AG04450 (cell line): ENCODE measurements at places on chromosomes 5 and 9.

DNA sequence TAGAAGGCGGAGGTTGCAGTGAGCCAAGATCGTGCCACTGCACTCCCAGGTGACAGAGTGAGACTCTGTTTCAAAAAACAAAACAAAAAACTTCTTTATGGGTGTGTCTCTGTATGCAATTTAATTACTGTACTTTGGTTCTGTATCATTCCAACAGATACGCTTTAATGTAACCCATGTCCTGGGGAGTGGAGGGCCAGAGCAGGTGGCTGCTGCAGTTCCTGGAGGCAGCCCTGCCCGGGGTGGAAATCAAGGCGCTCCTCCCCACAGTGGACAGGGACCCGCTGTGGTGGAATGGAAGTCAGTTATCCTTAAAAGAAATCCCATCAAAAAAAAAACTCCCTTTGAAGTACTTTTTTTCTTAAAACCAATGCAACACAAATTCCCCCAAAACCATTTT, 1.9 kb downstream of the DAP start:
- no peak for DNase-seq

DNA sequence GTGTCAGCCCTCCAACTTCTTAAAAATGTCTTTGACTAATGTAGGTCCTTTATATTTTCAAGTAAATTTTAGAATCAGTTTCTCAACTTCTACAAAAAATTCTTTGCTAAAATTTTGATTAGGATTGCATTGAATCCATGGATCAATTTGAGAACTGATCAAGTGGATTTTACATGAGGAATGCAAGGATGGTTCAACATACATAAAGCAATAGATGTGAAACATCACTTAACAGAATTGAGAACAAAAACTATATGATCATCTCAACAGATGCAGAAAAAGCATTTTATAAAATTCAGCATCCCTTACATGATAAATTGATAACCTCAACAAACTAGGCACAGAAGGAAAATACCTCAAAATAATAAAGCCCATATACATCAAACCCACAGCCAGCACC, 190.8 kb downstream of the AUH start:
- DNase-seq: no peak

GRCh38 chr5:121668635-121669034, 183.0 kb upstream of the FTMT start:
- DNase-seq: no peak

- no peak for DNase-seq
Measured at GRCh38 chr5:113217619-113218184, 217.1 kb downstream of the TSSK1B start.

DNA sequence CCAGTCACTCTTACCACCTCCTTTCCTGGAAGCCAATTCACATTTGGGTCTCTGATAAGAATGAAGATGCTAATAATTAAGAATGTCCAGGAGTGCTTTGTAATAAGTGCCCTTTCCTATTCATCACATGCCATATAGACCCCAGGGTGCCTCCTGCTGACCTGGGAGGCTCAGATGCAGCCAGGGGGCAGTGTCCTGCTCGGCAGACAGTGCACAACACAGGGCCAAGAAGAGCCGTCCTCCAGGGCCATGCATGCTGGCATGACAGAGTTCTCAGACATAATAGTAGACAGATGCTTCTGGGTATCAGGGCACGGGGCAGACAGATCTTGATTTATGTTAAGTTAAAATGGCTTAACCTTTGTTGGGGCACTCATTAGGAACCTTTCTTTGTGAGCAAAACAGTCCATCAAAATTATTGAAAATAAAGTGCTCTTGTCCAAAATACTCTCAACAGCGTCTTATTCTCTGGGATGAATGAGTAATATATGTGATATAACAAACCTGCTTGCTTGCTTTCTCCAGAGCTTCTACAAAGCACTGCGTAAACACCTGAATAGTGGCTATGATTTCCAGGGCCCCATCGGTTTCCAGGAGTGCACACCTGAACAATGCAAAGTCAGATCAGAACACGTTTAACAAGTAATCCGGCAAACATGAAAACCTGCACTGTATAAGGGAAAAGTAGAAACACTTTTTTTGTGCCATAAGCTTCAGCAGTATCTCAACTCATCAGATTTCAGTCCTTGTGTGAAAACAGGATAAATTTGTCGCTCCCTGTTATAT, 192.7 kb downstream of the FANCC start:
- DNase-seq: no peak

GRCh38 chr5:56264417-56265025, 31.4 kb upstream of the ANKRD55 start:
- DNase-seq: no peak
